ENCODE measurements at places on chromosomes 5 and 9.

DNA sequence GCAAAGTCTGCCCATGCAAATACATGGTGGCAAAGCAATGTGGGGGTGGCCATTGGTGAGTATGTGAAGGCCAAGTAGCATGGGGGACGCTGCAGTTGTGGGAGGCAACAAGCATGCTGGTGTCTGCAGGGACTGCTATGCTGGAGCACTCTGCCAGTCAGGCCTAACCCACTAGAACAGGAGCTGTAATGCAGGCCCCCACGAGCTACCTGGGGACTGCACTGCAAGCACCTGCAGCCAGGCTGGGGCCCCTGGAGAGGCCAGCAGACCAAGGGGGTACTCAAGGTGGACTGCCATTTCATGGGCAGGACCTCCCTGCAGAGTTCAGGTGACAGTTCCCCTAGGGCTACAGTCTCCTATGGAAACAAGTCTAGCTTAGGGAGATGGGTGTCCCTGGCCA, 183.8 kb upstream of the PDE4D start:
- DNase-seq, result no peak

GRCh38 chr5:160773646-160774410, 78.2 kb downstream of the ATP10B start:
- no peak for DNase-seq

- peak; percentile 77 for DNase-seq
Measured at GRCh38 chr5:84487963-84488362, 103.3 kb upstream of the EDIL3 start.

DNA sequence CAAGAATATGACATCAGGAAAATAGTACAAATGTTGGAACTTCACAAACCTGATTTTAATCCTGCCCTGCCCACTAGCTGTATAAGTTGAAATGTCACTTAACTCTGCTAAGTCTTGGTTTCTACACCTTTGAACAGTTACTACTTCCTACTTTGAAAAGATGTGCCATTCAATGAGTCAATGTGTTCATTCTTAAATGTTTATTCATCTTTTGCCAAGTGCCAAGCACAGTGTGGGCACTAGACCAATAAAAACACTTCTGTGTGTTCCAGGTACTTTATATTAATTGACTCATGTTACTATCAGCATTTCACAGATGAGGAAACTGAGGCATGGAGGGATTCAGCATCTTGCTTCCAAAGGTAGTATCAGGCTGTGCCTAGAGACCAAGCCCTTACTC, 12.8 kb downstream of the PDCL start:
- no peak for DNase-seq

DNA sequence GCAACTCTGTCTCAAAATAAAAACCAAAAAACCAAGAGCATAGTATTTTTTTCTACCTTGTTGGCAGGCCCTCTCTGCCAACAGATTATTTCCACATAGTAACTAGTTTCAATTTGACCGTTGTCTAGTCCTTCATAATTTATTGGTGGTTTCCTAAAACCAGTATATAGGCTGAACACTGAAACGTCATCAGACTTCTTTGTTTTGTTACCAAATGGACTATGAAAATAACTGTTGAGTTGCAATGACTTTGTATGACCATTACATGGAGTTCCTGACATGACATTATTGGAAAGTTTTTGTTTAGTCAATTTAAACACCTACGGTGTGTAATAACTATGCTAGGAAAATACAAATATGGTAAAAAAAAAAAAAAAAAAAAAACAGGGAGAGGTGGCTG, 1.7 kb downstream of the AGGF1 start:
- DNase-seq, result no peak

- no peak for DNase-seq
Measured at GRCh38 chr5:74312746-74313145, 327.8 kb downstream of the ENC1 start.

- DNase-seq, result no peak
Measured at GRCh38 chr5:67187006-67187715, 9.4 kb downstream of the CD180 start.

DNA sequence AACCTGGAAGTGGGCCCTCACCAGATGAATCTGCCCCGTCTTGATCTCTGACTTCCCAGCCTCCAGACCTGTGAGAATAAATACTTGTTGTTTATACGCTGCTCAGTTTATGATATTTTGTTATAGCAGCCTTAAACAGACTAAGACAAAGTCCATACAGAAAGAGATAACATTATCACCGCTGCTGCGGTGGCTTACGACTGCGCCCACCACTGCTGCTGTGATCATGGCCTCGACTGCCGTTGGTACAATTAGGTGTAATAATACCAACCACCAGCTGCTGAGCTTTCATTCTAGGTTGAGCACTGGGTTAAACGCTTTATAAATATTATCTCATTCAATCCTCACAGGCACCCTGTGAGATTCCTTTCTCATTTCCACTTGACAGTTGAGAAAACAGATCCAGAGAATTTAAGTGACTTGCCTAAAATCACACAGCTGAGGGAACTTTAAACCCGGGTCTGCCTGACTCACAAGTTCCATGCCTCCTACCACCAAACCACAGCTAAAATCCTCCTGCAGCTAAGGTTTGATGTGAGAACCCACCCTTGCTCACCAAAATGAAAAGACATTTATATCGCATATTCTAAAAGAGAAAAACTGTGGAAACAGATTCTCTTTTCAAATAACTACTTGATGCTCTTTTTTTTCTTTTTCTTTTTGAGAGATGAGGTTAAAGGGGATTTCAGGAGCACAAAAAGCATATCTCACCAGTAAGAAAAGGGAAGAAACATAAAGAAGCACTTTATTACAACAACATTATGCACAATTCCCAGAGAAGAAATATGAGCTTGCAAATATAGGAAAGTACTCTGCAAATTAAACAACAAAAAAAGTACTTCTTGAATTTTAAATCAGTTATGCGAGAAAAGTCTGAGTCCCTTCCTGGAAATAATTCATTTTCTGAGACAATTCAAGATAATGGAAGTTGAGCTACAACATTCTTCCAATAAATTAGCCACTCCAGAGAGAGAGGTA, 23.9 kb downstream of the GOLM1 start:
- DNase-seq, result no peak

Measured in skeletal muscle cell (primary cell).